Endothelial cell of umbilical vein (primary cell): ENCODE measurements at places on chromosomes 16 and 17. TPM values are rescaled to one million over a fixed set of nuclear protein-coding genes. Genes with fewer than 3 reads are reported as not detected.

Gene SPHK1
- polyA plus RNA-seq, result 97.4 and 97.8 TPM in 2 replicates

Gene TBC1D28
- polyA plus RNA-seq, result not detected in 2 replicates

Gene MARCHF10
- polyA plus RNA-seq, result 0.11 and 0.14 TPM in 2 replicates

- DNase-seq, result peak; percentile 76
- peaks cover 58% of the 10 kb centered on the region for H3K4me1 ChIP-seq
- no peaks in the 10 kb centered on the region for H3K27me3 ChIP-seq
Measured at GRCh38 chr16:55502801-55503366, 6.0 kb upstream of the LPCAT2 start.

DNA sequence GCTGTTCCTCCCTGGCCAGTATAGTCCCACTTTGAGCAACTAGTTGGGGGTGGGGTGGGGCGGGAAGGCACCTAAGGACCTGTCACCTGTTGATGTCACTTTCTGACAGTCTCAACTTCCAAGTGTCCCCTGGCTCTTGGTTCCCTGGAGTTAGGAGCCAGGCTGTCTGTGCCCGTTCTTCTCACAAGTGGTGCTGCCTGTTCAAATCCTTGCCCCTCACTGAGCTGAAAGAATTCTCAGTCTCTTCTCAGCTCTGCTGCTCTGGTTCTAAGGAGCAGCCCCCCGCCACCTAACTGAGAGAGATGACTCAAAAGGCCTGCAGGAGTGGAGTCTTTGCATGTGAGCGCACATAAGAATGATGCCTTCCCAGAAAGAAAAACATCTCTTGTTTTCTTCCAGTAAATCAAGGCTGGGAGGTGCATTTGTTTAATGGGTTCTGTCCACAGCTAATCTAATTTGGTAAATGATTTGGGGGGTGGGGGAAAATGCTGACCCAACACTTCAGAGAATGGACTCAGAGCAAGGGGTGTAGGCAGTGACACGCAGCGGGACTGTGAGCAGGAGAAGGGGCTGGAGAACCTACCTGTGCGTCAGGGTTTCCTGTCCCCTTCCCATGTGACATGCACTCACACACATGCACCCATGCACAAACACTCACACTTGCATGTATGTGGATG, 78.2 kb upstream of the NLRP1 start:
- H3K36me3 ChIP-seq, result no peaks in the 10 kb centered on the region
- no peak overlapping the region for H3K27ac ChIP-seq
- H3K4me1 ChIP-seq, result peaks cover 3% of the 10 kb centered on the region
- H3K27me3 ChIP-seq, result no peaks in the 10 kb centered on the region
- H3K4me3 ChIP-seq, result no peak overlapping the region
- no peak for DNase-seq

DNA sequence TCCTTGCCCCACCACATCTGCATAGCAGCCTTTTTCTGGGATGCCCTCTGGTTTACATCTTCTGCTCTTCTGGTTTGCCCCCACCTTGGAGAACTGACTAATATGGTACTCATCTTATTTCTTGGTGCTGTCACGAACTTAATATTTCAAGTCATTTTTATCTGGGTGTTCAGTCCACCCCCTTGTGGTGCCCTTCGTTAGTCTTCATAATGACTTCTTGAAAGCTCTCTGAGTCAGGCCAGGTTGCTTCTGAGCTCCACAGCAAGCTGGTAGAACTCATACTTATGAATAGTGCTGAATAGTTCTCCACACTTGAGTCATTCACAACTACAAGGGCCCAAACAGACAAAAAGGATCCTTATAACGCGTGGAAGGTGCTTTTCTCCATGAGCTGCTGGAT, 35.8 kb upstream of the TEKT3 start:
- no peak for DNase-seq
- H3K36me3 ChIP-seq, result no peaks in the 10 kb centered on the region
- H3K4me3 ChIP-seq, result no peak overlapping the region
- peaks cover 8% of the 10 kb centered on the region for H3K27me3 ChIP-seq
- H3K27ac ChIP-seq, result no peak overlapping the region
- no peaks in the 10 kb centered on the region for H3K4me1 ChIP-seq

GRCh38 chr16:2286550-2286949, 18.6 kb upstream of the RNPS1 start:
- H3K27ac ChIP-seq, result no peak overlapping the region
- DNase-seq, result no peak
- no peak overlapping the region for H3K4me3 ChIP-seq
- H3K4me1 ChIP-seq, result no peaks in the 10 kb centered on the region
- no peaks in the 10 kb centered on the region for H3K27me3 ChIP-seq
- peaks cover 14% of the 10 kb centered on the region for H3K36me3 ChIP-seq

- no peak overlapping the region for H3K4me3 ChIP-seq
- peaks cover 50% of the 10 kb centered on the region for H3K27me3 ChIP-seq
- no peak overlapping the region for H3K27ac ChIP-seq
- H3K4me1 ChIP-seq, result peaks cover 3% of the 10 kb centered on the region
- no peaks in the 10 kb centered on the region for H3K36me3 ChIP-seq
- DNase-seq, result no peak
Measured at GRCh38 chr17:68603656-68604055, 2.5 kb upstream of the FAM20A start.

DNA sequence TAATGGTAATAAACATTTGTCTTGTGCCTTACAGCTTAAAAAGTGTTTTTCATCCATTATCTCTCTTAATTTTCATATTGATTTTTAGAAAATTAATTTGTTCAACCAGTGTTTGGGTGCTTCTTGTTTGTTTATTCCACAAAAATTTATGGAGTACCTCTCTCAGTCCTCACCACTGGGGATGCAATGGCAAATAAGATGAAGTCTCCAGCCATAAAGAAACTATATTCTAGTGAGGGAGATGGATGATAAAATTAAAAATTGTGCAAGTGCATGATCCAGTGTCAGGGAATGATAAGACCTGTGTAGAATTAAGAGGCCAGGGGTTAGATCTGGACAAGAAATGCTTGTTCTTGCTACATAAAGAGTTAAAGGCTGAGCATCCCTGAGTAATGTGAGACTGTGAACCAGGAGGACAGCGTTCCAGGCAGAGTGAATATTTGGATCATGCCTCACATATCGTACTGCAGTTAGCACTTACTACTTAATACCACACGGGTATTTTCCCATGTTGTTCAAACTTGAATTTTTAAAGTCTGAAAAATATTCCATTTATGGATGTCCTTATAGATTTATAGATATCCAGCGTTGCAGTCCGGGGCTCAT, 535.7 kb upstream of the HSBP1 start:
- no peaks in the 10 kb centered on the region for H3K27me3 ChIP-seq
- no peaks in the 10 kb centered on the region for H3K36me3 ChIP-seq
- DNase-seq, result no peak
- no peaks in the 10 kb centered on the region for H3K4me1 ChIP-seq
- H3K4me3 ChIP-seq, result no peak overlapping the region
